ENCODE measurements at places on chromosomes 1 and 21.

DNA sequence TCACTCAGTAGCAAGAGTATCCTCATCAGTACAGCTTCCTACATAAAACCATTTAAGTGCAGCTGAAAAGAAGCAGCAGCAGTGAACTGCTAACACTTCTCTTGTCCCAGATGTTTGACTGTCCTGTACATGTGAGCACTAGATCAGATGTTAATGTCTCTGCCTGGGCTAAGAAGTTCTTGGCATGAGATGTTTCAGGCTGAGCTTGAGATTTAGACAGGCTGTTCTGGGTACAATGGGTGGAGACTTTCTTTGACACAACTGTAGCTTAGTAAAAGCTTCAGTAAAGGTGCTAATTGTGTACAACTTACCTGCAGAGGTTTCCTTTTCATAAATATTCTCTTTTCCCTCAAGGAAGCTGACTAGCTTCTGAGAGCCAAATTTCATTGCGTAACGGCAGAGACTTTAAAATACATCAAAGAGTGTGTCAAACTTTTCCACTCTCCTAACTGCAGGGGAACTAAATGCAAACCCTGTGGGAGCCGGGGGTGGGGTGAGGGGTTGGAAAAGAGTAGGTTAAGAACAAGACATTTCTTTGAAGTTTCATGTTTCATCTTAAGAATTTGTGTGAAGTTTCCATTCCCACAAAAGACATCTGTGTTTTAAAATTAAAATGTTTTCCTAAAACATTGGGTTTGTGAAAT is 82.1 kb upstream of the CCDC190 start:
- no peak for DNase-seq

DNA sequence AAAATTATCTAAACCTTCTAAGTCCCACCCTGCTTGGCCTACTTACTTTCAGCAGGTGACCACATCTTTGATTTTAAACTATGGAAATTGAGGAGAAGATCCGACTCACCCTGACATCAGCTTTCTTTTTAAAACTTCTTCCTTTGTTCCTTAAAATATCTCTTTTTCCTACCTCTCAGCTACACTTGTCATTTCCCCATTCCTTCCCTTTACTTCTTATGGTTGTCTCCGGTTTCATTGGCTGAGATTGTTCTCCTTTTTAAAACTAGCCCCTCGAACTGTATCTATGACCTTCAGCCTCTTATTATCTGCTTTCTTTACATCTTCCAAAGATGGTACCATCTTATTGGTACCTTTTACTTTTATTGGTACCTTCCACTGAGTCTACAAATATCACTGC is 87.8 kb upstream of the NRIP1 start:
- no peak for DNase-seq

GRCh38 chr1:159944623-159945455 is 574 bp downstream of the IGSF9 start:
- DNase-seq, result no peak

GRCh38 chr1:155085504-155086127 is 7.0 kb downstream of the EFNA3 start:
- DNase-seq, result peak; percentile 70

DNA sequence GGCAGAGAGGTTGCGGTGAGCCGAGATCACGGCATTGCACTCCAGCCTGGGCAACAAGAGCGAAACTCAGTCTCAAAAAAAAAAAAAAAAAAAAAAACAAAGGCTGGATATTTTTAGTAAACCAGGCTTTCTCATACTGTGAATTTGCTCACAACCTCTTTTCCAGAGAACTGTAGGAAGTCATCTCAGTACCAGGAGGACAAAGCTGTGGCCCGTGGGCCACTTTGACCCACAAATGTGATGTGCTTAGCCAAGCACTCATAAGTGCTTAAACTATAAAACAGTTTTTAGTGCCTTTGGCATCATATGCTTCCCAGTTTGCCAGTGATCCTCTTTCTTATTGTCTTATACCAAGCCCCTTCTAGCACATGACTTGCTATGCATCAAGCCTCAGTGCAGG is 46.5 kb downstream of the RNF11 start:
- no peak for DNase-seq

- DNase-seq, result no peak
These were observed 111.3 kb upstream of the CSF3R start for GRCh38 chr1:36594023-36594422.

DNA sequence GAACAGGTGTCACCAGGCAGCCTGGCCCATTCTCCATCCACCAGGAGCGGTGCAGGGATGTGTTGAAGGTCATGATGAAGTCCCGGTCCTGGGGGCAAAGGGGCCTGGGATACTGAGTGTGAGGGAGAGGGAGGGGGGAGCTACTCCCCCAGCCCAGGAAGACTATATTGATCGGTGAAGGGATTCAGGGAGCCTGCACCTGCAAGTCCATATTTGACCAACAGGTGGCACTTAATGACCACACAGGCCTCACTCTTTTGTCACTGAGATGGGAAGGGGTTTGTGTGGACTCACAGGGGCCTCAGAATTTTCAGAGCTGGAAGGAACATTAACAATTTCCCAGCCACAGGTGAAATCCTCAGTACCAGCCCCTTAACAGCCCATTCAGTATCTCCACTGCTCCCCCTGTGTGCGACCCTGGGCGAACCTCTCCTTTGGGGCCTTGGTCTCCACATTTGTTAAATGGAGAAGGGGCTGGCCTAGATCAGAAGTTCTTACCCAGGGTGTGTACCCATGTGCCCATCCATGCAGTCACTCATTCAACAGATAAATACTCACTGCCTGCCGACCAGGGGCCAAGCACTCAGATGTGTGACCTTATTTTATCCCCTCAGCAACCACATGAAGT is 55.6 kb downstream of the NKAIN1 start:
- peak; percentile 40 for DNase-seq

DNA sequence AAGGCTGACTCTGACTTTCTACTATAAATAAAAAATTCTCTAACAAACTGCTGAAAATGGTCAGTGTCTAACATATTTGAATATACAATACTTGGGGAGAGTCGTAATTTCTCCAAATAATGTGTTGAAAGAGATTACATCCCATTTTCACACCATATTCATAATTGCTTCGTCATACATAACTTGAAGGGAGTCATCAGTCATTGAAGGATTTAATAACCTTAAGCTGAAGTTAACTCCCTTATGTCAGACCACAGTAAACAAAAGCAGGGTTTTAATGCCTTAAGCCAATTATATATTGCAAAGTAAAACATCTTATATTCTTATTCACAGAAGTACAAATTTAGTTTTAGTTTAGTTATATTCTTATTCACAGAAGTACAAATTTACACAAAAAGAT is 129.9 kb downstream of the RERE start:
- DNase-seq, result no peak

- DNase-seq, result no peak
These were observed 73.6 kb downstream of the TRIM11 start for GRCh38 chr1:228332797-228333738.

GRCh38 chr1:5502311-5503194 is 489.7 kb downstream of the NPHP4 start:
- no peak for DNase-seq

GRCh38 chr1:220701974-220702373 is 11.8 kb downstream of the C1orf115 start:
- no peak for DNase-seq

- DNase-seq, result no peak
These were observed 21.0 kb downstream of the C1orf87 start for GRCh38 chr1:60052601-60053000.

- DNase-seq, result no peak
These were observed 1.2 kb downstream of the TRIT1 start for GRCh38 chr1:39882152-39882551.

DNA sequence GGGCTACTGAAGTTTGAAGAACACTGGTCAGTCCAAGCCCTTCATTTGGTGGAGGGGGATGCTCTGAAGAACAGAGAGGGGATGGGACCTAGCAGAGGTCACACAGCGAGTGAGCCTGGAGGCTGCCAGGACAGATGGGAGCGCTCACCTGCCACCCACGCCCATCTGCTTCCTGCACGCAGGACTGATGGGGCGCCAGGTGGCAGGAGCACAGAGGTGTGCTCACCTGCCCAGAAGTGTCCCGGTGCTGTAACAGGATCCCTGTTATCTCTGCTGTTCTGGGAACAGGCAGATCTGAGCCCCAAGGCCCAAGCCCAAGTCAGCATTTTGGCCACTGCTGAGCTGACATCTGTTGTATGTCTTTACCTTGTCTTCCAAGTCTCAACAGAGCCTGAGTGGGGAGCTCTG is 40.5 kb downstream of the EPHB2 start:
- DNase-seq, result no peak

- DNase-seq, result no peak
These were observed 30.4 kb downstream of the PLXNA2 start for GRCh38 chr1:208213786-208214185.
